Right renal cortex interstitium (tissue), 3 donors: ENCODE measurements at places on chromosomes 3 and 15. TPM values are rescaled to one million over a fixed set of nuclear protein-coding genes. Genes with fewer than 3 reads are reported as not detected.

Gene SAMMSON
- not detected for polyA plus RNA-seq

Gene SLC28A1
- polyA plus RNA-seq, result 4.7 TPM

Gene LRRIQ4
- 0.23 TPM for polyA plus RNA-seq

Gene INKA1
- polyA plus RNA-seq, result 10.6 TPM

Gene GOLGA6L7
- 0.17 TPM for polyA plus RNA-seq

Gene ELL3
- 3.9 TPM for polyA plus RNA-seq

Gene SCG5
- 21.8 TPM for polyA plus RNA-seq

Gene MB21D2
- polyA plus RNA-seq, result 18.0 TPM

Gene HGD
- polyA plus RNA-seq, result 76.4 TPM

Gene ZPLD1
- polyA plus RNA-seq, result 0.82 TPM

Gene WNT5A
- 44.3 TPM for polyA plus RNA-seq

Gene SEMA3G
- polyA plus RNA-seq, result 29.1 TPM

Gene SPINK8
- polyA plus RNA-seq, result 0.37 TPM

Gene KIF7
- polyA plus RNA-seq, result 10.1 TPM

Gene KIF15
- 25.8 TPM for polyA plus RNA-seq

Gene HHLA2
- polyA plus RNA-seq, result 16.8 TPM

Gene MESP1
- polyA plus RNA-seq, result 0.43 TPM

Gene ERC2
- polyA plus RNA-seq, result 4.0 TPM

Gene HYKK
- 10.8 TPM for polyA plus RNA-seq

Gene PLA2G4E
- not detected for polyA plus RNA-seq

Gene CTXN2
- not detected for polyA plus RNA-seq

Gene PLCH1
- polyA plus RNA-seq, result 11.4 TPM

Gene GOLGB1
- polyA plus RNA-seq, result 90.9 TPM

Gene MOBP
- polyA plus RNA-seq, result 0.08 TPM

Gene NEK4
- 28.7 TPM for polyA plus RNA-seq

Gene THRB
- 27.1 TPM for polyA plus RNA-seq

Gene ALS2CL
- polyA plus RNA-seq, result 7.7 TPM

Gene CX3CR1
- polyA plus RNA-seq, result 4.9 TPM

Gene TRH
- 0.21 TPM for polyA plus RNA-seq

Gene SEMA3F
- polyA plus RNA-seq, result 80.1 TPM

Gene THBS1
- polyA plus RNA-seq, result 167 TPM

Gene CTSH
- 197 TPM for polyA plus RNA-seq

Gene ARL6IP5
- 107 TPM for polyA plus RNA-seq

Gene MFN1
- polyA plus RNA-seq, result 63.1 TPM

Gene GABRR3
- polyA plus RNA-seq, result not detected

Gene OCA2
- 8.7 TPM for polyA plus RNA-seq

Gene CDHR4
- polyA plus RNA-seq, result not detected

Gene RHOV
- polyA plus RNA-seq, result 1.4 TPM

Gene INO80
- 25.8 TPM for polyA plus RNA-seq

Gene GOLGA8T
- 0.75 TPM for polyA plus RNA-seq

Gene C3orf18
- 16.8 TPM for polyA plus RNA-seq

Gene TATDN2
- polyA plus RNA-seq, result 36.1 TPM

Gene AGTR1
- polyA plus RNA-seq, result 21.5 TPM

Gene HRG
- 2.8 TPM for polyA plus RNA-seq

Gene TJP1
- polyA plus RNA-seq, result 164 TPM

Gene FES
- 12.0 TPM for polyA plus RNA-seq
